ENCODE measurements at places on chromosomes 7 and 10.

DNA sequence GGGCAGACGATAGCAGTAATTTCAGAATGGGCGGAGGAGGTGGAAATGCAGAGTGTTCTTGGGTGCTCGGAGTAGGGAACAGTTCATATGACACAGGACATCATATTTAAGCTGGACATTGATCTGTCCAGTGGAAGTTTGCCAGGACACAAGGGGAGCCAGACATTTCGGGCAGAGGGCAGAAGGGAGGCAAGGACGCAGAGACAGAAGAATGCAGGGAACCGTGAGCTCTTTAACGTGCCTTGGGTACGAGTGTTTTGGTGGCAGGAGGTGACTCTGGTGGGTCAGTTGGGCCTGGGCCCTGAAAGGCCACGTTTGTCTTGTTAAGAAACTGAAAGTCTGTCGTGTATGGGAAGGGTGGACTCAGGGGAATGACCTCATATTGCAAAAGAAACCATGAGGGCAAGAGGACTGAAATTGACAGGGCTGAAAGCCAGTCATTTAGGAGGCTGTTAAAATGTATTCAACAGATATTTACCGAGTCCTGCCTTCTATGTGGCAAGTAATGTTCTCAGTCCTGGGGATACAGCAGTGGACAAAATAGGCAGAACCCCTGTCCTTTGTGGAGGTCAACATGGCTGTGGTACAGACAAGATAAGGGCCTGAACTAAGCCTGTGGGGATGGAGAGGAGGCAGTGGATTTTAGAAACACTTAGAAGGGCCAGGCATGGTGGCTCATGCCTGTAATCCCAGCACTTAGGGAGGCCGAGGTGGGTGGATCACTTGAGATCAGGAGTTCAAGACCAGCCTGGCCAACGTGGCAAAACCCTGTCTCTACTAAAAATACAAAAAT lies 2.2 kb downstream of the OPTN start:
- DNase-seq, result no peak

DNA sequence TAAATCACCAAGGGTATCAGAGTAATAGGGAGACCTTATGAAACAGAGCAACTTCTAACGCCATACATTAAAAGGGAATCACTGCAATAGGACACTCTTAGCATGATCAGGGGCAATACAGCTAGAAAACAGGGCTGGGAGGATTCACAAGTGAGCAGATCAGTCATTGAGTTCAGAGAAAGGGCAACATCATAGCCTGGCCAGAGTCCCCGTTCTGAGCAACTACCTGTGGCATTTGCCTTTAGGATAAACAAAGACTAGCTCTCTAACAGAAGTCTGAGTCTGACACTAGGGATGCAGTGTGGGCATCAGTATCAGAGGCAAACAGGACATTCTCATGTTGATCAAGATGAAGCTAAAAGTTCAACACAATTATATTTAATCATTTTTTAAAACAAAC lies 297.9 kb downstream of the DGKB start:
- DNase-seq, result no peak

GRCh38 chr10:118458957-118459641 lies 117.0 kb upstream of the FAM204A start:
- no peak for DNase-seq

DNA sequence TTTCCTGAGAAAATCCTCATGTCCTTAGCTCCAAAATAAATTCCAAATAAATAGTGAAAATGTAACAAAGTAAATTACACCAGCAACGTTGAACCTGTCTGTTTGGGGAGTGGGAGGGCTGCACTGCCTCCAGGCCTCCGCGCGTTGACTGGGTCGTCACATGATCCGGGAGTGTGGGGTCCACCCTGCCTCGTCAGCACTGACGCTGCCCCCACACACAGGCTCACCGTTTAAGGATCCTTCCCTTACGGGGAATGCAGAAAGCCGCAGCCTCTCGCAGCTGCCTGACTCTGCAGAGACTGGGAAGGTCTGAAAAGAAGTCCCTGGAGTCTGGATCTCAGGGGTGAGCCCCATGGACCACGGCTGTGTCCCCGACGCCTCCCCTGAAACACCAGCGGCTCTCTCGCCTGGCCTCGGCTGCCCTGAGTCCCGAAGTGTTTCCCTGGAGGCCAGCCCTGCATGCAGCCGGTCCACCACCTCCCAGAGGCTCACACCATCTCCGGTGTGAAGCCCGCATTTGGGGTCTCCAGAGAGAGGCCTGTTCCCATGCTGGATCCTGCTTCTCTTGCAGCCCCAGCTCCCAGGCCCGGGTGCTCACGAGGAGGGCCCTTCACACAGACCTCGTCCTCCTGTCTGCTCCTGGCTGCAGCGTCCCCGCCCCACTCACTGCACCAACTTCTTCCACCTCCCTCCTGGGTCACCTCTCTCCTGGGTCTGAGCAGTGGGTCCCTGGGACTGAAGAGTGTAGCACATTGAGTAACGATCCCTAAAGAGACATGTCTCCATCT lies 49.5 kb upstream of the ADGRA1 start:
- DNase-seq, result no peak

- no peak for DNase-seq
Measured at GRCh38 chr10:49103761-49104160, 11.6 kb downstream of the VSTM4 start.

- no peak for DNase-seq
Measured at GRCh38 chr10:130428936-130429335, 292.7 kb downstream of the GLRX3 start.

DNA sequence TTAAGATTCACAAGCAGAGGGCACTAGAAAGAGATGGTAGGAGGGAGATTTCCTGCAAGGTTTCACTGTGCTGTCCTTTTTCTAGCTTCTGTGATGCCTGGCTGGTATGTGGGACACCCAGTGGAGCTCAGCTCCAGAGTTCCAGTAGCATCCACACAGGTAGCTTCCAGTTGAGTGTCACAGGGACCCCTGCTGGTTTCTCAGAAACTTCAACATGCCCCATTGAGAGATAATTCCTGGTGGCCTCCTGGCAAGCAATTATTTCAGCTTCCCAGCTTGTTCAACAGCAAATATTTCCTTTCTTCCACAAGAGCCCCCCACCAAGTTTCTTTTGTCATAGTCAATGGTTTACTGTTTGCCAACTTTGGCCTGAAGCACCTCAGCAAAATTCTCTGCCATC lies 858.7 kb downstream of the REEP3 start:
- no peak for DNase-seq

DNA sequence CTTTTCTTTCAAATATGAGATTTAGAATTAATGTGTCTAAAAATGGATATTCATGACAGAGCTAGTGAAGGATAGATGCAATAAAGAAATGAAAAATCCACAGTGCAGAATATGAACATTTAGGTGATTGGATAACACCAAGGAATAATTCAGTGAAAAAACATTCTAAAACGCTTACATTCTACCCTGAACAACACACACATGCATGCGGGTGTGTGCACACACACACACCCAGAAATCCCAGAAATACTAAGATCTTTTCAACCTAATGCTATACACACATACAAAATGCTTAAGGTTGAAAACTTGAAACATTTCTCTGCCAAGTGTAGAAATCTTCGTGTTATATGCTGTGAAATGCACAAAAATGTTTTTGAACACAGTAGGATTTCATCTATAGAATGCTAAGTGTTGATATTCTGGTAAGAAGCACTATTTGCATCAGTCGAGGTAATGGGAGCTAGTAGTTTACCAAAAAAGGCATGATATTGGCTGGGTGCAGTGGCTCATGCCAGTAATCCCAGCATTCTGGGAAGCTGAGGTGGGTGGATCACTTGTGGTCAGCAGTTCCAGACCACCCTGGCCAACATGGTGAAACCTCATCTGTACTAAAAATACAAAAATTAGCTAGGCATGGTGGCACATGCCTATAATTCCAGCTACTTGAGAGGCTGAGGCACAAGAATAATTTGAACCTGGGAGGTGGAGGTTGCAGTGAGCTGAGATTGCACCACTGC lies 600.6 kb downstream of the PHTF2 start:
- DNase-seq, result no peak

- no peak for DNase-seq
Measured at GRCh38 chr7:17069146-17069545, 187.4 kb upstream of the AGR3 start.

GRCh38 chr10:132566892-132567291 lies 29.3 kb downstream of the INPP5A start:
- DNase-seq, result no peak

- no peak for DNase-seq
Measured at GRCh38 chr10:106780632-106781031, 383.9 kb downstream of the SORCS1 start.

- DNase-seq, result no peak
Measured at GRCh38 chr10:117441361-117441760, 66.1 kb upstream of the PDZD8 start.

DNA sequence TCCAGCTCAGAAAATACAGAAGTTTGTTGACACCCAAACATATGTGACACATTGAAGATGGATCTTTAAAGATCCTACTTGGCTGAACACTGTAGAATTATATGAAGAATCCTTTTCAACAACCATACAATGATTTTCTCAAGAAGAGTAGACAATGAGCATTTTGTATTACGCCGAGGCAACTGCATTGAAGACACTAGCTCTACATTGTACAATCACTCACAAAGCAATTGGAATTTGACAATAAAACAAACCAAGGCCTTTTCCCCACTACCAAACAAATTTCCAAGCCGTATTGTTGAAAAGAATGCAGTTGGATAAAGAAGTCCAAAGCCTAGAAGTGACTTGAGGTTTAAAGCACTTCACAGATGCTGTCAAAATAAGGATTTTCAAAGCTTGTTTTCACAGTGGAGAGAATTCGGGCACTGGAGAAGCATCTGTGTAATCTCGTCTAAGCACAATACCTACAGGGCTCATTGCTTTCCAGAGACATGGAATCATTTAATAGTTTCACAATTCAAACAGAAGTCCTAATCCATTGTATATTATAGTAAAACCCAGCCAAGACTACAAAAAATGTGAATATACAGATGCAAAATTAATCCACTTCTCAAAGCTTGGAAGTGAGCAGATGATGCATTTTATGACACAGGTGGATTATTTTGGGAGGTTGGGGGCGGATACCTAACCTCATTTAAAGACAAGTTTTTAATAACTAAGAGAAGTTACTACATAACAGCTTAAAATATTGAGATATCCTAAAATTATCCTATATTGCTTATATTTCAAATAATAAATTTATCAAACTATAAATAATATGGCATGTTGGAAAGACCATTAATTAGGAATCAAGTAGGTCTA lies 78.6 kb downstream of the SORCS1 start:
- no peak for DNase-seq

DNA sequence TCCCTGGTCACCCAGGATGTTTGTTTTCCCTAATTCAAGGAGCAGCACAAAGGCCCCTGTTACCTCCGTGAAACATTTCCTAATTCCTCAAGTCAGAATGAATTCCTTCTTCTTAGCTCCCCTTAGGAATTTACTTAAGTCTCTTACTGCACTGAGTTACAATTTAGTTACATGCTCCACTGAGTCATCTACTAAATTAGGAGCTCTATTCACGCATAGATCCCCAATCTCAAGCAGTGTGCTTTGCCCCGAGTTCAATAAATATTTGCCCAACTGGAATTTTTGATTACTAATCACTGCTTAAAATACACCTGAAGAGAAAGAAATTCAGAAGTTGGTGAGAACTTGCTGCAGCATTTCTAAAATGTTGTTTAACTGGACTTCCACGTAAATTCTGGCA lies 329.4 kb upstream of the MYO3A start:
- no peak for DNase-seq

DNA sequence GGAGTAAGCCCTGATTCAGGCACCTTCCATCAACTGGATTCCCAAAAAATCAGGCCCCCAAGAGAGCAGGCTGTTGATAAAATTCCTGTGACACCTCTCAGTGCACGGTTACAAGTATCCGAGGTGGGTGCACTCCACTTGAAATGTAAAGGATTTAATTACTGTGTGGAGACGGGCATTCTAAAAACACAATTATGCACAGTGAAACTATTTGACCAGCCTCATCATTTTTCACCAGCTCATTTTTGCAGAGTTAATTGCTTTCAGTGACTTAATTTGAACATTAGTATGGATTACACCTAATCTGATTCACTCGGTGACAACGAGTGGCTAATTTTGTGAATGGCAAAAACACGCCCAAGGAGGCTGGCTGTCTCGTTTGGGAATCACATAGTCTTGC lies 2.3 kb downstream of the FOXL3 start:
- no peak for DNase-seq

GRCh38 chr10:124336186-124336585 lies 82.5 kb downstream of the OAT start:
- no peak for DNase-seq

DNA sequence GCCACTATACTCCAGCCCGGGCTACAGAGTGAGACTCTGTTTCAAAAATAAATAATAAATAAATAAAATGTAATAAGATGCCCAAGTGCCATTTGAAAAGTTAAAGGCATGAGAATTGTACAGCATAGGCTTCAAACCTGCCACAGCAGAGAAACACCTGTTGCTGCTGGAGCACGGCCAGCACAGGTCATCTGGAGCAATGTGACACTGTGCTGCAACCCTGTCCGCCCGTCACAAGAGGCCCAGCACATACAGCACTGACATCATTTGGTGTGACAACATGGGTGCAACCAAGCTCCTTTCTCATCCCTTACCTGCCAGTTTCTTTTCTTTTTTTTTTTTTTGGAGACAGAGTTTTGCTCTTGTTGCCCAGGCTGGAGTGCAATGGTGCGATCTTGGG lies 1.3 kb downstream of the RFC2 start:
- no peak for DNase-seq

- no peak for DNase-seq
Measured at GRCh38 chr10:77249901-77250459, 387.6 kb downstream of the KCNMA1 start.

GRCh38 chr10:128463991-128464760 lies 338.0 kb upstream of the MKI67 start:
- peak; percentile 6 for DNase-seq

GRCh38 chr10:69323622-69324021 lies 45.3 kb downstream of the HK1 start:
- DNase-seq, result no peak

DNA sequence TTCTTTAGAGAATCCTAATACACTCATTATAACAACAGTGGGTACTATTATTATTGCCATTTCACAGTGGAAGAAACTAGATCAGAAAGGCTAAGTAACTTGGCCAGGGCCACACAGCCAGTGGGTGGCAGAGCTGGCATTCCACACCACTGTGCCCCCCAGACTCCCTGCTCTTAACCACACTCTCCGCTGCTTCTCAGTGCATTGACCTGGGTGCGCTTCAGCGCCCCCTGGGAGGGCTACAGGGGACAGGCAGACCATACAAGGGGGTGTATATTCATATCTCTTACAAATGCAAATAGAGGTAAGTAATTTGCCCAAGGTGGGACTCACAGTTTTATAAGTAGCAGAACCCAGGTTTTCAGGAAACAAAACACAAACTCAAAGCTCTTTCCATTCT lies 77.0 kb upstream of the NMT2 start:
- DNase-seq, result no peak

- DNase-seq, result no peak
Measured at GRCh38 chr10:45420453-45421192, 46.6 kb downstream of the ALOX5 start.

DNA sequence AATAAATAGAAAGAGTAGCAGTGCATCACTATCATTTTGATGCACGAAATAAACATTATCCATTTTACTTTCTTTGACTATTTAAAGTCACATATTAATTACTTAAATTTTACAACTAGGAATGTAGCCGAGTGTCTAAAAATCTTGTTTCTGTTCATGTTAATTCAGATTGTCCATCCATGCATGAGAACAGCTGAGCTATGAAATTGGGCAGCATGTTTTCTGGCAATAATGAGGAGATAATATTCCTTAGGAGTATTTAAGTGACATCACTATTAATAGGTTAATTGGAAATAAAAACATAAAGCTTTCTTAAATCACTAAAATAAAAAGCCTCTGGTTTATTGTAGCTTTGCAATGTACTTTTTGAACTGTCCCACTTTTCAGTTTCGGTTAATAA lies 293.8 kb downstream of the PHTF2 start:
- no peak for DNase-seq
